DMS79 treated with DMSO at 0.1 percent for 48 hours (cell line): ENCODE measurements at places on chromosomes 3 and 15.

- no peak for DNase-seq
Measured at GRCh38 chr3:18649666-18650363, 224.7 kb upstream of the SATB1 start.

DNA sequence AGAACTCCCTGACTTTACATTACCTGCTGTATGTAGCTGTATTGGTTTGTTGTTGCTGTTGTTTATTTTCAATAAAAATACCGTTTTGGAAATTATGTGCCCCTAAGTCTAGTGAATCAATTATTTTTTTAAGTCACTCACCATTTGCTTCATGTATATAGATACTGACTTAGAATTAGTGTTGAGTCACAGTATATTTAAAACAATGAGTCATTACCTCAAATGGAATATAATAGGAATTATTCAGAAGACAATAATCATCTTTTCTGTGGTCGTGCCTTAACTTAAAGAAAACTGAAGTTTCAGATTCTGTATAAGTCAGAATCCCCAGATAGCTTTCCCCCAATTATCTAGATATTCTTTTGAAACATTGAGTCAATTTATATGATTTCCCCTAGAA is 21.0 kb upstream of the ALDH1A2 start:
- DNase-seq = no peak

- no peak for DNase-seq
Measured at GRCh38 chr3:176971613-176972174, 225.6 kb downstream of the TBL1XR1 start.

DNA sequence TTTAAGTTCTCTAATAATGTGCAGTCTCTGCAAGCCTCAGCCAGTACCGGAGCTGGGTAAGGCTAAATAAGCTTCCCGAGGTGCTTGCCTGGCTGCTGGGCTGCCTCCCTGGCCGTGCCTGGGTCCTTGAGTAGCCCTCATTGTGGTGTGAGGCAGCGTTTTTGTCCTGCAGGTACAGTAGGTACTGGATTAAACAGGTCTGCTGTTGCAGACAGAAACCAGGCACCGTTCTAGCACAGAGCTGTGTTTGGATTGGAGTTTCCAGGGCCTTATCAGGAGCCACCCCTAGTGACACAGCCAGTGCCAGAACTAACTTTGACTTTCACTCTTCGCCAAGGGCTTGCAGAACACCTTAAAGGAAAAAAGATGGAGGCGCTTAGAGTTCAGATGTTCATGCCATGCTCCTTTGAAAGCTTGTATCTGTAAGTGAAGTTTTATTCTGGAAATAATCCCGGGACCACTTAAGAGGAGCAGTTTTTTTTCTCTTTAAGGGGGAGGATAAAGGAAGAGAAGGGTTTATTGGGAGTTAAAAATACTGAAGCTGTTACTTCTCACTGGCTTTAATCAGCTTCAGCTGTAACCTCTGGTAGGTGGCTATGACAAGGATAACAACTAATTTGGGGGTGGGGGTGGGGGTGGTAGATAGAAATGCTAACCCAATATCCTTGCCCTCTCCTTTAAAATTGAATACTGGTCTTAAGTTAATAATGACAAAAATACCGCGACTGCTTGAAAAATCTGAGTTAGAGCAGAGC is 126.8 kb downstream of the MITF start:
- DNase-seq = no peak
